IMR-90 (cell line): ENCODE measurements at places on chromosomes 12 and 14.

DNA sequence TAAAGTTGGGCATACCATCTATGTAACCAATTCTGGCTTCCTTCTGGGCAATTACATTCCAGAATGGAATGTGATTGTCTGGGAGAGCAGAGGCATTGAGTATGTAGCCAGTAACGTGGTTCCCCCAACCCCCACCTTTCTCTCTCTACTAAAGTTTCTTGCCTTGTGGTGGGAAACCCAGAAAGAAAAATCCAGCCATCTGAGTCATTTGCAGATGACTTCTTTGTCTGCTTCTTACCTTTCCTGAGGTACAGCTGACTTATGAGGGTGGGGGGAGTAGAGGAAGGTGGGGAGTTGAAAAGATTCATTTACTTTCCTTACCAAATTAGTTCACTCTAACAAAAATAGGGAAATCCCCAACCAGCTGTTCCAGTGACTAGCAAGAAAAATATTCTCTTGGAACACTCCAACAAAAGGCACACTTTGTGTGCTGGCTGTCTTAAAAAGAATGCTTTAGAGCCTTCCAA lies 112.1 kb upstream of the FRMD6 start:
- peak; percentile 92 for DNase-seq

- DNase-seq = peak; percentile 85
Observed at GRCh38 chr12:70576341-70577282, 60.6 kb downstream of the PTPRB start.

GRCh38 chr12:3962631-3963483 lies 89.7 kb upstream of the PARP11 start:
- DNase-seq = no peak

DNA sequence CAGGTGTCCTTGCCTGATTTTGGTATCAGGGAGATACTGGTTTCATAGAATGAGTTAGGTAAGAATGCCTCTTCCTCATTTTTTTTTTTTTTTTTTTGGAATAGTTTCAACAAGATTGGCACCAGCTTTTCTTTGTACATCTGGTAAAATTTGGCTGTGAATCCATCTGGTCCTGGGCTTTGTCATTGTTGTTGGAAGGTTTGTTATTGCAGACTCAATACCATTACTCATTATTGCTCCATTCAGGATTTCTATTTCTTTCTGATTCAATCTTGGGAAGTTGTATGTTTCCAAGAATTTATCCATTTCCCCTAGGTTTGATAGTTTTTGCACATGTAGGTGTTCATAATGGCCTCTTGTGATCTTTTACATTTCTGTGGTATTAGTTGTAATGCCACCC lies 126.0 kb upstream of the KITLG start:
- DNase-seq = no peak

- DNase-seq = no peak
Observed at GRCh38 chr14:92440345-92441003, 73.1 kb upstream of the RIN3 start.

DNA sequence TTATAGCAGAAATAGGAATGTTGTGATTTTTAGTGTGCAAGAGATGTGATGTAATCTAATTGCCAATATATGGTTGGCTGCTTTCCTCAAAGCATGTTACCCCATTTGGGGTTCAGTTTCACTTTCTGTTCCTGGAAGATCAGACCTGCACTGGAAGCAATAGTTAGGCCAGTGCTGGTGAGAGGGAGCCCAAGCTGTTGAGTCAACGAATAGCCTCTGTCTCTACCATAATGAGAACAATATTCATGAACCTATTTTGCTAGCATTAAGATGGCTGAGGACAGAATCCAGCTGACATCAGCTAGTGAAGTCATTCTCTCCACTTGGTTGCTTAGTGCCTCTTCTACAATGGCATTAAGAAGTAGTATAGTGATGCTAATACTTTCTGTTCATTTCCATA lies 379.9 kb upstream of the DCN start:
- DNase-seq = peak; percentile 2

- no peak for DNase-seq
Observed at GRCh38 chr12:26135010-26135420, 10.2 kb upstream of the BHLHE41 start.
